ENCODE measurements at places on chromosomes 7 and 10.

GRCh38 chr7:75646571-75647102, 92.1 kb downstream of the HIP1 start:
- DNase-seq, result no peak

DNA sequence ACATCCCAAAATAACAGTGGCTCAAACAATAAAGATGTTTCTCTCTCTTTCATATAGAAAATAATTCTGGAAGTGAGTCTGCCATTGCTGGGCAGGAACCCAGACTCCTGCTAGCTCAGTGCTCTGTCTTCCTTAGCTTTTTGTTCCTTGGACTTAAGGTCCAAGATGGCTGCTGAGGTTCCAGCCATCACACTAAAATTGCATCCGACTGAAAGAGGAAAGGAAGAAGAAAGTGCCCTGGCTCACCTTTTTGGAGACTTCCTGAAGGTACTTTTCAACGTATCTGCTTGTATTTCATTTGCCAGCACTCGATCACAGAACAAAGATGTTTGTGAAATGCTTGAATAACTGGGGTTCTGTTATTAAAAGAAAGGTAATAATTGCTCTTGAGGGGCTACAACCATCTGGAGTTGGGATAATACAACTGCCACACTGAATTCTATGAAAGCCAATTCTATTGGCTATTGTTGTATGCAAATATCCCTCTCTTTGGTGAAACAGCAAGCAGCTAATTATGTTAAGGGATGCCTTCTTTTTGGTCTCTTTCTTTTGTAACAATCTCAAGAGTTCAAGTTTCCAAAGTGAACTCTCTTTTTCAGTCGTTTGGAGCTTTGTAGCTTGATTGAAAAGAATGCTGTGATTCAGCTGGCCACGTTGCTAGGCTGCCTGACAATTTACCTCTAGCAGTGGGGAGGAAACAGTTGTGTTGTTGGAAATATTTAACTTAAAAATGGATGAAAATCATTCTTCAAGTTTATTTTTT, 83.9 kb downstream of the BAMBI start:
- no peak for DNase-seq

DNA sequence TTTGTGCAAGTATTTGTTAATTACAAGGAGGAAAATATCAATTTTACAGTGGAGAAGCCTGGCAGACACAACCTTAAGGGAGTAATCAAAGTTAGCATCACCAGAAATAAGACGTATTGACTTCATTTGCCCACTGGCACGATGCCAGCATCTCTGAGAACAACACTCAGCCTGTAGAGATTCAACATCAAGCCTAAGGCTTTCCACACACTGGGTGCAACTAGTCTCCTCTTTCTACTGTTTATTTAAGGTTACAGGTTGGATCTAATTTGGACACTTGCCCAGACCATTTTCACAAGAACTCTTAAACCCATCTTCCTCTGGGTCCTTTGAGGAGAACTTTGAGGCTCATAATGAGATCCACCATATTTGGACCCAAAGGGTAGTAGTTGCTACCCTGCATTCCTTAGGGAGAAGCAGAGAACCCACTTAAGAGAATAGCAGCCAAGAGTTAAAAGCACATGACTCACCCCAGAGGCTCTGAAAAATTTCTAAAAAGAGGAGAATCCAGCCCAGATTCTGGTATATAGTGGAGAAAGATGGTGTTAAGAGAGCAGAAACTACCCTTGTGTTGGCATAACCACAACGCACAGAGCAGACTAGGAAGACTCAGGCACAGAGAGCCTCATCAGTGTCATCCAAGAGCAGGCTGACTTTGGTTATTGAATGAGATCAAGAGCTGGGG, 97.3 kb downstream of the CCDC71L start:
- DNase-seq, result no peak

DNA sequence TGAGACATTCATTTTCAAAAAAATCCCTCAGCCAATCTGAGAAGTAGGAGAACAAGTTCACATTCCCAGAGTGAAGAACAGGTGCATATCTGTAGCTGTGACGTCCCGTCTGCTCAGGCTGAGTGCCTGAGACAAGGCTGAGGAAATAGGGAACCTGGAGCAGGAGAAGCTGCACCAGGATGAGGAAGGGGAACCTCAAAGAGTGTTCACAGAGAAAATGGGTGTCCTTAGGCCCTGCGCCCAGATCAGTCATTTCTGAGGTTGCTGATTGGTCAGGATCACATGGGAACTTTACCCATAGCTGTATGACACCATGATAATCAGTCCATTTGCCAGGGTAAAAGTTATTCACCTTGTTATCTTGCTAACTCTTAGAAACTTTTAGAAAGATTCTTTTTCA, 34.2 kb upstream of the TARP start:
- DNase-seq, result no peak

DNA sequence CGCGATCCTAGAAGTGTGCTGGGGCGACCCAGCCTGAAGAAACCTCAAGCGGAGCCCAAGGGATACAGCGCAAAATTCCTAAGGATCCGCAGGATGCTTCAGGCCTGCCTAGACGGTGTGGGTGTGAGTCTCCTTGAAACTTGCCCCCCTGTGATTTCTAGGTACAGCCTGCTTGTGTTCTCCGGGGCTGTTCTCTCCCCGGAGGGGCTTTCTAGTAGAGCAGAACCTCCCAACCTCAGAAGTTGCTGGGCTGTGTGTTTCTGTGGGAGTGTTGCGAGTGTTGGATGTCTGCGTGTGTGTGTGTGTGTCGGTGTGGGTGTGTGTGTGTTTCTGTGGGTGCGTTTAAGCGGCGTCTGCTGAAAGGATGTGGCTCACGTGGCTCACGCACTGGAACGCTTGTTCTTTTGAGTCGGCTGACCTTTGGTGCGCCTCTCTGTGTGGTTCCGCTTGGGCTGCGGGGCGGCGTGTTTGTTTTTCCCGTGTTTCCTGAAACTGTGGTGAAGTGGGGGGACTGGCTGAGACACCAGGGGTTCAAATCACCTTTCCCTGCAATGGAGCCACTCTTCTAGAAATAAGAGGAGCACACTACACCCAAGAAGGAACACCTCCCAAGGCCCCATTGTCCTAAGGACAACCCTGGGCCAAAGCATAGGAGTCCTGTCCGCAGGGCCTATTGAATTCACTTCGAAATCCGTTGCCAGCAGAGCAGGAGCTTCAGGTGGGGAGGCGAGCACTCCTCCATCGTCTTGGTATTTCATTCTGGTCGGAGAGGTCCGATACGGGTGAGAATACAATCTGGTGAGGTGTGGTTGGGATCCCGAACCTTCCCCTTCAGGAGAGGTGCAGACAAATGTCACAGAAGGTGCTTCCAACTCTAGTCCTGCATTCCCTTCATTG, 25.1 kb upstream of the ZNF273 start:
- no peak for DNase-seq

DNA sequence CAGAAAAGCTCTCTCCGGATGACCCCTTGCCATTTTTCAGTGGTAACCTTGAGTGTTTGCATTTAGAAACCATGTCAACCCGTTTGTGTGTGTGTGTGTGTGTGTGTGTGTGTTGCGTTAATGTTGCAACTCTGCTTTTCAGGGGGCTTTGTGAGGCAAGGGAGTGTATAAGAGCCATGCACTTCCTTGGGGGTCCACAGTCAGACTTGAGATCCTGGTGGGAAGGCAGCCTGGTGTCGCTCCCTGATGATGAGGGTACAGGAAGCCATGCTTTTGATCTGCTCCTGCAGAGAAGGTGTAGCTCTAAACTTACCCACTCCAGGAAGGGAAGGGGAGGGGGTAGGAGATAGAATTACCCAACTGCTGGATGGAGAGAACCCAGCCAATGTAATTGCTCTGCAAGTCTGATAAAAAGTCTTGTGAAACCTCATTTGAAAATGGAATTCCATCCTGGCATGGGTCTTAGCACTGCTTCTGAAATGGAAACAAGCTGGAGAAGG, 10.7 kb downstream of the GRK5 start:
- peak; percentile 19 for DNase-seq

- no peak for DNase-seq
Measured at GRCh38 chr7:98764946-98765345, 104.9 kb downstream of the TMEM130 start.

GRCh38 chr10:133167693-133168616, 7.9 kb downstream of the KNDC1 start:
- no peak for DNase-seq

GRCh38 chr7:34091321-34091917, 186.1 kb downstream of the BMPER start:
- DNase-seq, result peak; percentile 61

GRCh38 chr10:113313048-113313602, 239.7 kb upstream of the HABP2 start:
- DNase-seq, result no peak

Data from fibroblast of skin of scalp (primary cell).